ENCODE measurements at places on chromosomes 5 and 9. TPM values are rescaled to one million over a fixed set of nuclear protein-coding genes. Genes with fewer than 3 reads are reported as not detected.

GRCh38 chr5:44619875-44620610 lies 188.7 kb upstream of the MRPS30 start:
- no peak for DNase-seq
- H3K36me3 ChIP-seq, result no peaks in the 10 kb centered on the region
- no peaks in the 10 kb centered on the region for H3K4me1 ChIP-seq
- no peak overlapping the region for H3K27ac ChIP-seq
- no peaks in the 10 kb centered on the region for H3K27me3 ChIP-seq

Gene FAM221B
- total RNA-seq, result not detected

DNA sequence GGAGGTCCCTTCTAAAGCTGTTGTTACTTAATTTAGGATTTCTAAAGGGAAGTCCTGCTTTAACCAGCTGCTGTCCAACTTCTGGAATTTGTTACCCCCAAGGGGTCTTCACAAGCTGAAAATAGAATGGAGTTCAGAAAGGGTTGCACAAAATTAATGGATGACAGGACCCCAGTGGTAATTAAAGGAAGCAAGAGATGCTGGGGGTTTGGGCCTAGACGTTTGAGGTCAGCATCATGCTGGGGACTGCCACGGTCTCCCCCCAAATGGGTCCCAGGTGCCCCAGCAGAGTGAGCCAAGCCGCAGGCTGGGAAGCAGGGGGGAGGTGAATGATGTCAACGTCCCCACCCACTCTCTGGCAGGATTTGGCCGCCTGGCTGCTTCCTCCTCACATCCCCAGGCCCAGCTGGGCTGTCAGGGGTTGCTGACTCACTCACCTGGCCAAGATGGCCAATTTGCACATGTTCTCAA lies 97.5 kb upstream of the ARAP3 start:
- H3K4me3 ChIP-seq, result no peak overlapping the region
- 0 out of 2 replicates have a peak, but pooled peaks cover 4% of the 10 kb centered on the region for H3K36me3 ChIP-seq
- peak; percentile 42 for DNase-seq
- no peaks in the 10 kb centered on the region for H3K27me3 ChIP-seq
- H3K4me1 ChIP-seq, result peaks cover 1% of the 10 kb centered on the region

DNA sequence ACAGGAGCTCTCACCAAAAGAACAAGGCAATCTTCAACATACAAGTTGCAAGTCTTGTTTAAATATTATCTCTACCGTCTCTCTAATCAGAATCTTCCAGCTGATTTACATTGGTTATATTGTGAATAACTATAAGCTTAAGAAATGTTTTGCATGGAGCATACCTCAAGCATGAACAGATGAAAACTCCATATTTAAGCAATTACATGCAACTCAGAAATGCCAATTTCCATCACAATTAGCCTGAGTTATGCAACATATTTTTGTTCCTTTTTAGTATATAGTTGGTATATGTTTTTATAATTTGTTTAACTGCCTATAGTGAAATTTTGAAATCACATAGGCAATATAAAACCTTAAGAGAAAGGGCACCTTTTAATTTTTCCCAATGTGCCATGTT lies 142.5 kb downstream of the DENND1A start:
- H3K27me3 ChIP-seq, result 0 out of 2 replicates have a peak, but pooled peaks cover 2% of the 10 kb centered on the region
- no peak for DNase-seq
- no peaks in the 10 kb centered on the region for H3K4me1 ChIP-seq
- H3K4me3 ChIP-seq, result no peak overlapping the region

DNA sequence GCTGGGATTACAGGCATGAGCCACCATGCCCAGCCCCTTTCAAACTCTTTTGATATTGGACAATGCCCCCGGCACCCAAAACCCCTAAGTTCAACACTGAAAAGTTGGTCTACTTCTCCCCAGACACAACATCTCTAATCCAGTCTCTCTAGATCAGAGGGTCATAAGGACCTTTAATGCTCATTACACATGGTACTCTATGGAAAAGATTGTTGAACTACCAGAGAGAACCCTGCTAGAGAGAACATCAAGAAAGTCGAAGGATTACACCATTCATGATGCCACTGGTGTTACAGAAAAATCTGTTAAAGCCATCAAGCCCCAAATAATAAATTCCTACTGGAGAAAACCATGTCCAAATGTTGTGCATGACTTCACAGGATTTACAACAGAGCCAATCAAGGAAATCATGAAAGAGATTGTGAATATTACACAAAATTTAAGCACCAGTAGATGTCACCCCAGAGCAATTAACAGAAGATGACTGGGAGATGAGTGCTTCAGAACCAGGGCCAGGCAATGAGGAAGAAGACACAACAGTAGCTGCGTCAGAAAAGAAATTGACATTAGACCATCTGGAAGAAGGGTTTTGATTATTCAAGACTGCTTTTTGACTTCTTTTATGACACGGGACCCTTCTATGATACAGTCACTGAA lies 28.3 kb upstream of the NIPAL4 start:
- H3K36me3 ChIP-seq, result no peaks in the 10 kb centered on the region
- H3K4me3 ChIP-seq, result no peak overlapping the region
- no peaks in the 10 kb centered on the region for H3K4me1 ChIP-seq
- no peaks in the 10 kb centered on the region for H3K27me3 ChIP-seq
- DNase-seq, result no peak

DNA sequence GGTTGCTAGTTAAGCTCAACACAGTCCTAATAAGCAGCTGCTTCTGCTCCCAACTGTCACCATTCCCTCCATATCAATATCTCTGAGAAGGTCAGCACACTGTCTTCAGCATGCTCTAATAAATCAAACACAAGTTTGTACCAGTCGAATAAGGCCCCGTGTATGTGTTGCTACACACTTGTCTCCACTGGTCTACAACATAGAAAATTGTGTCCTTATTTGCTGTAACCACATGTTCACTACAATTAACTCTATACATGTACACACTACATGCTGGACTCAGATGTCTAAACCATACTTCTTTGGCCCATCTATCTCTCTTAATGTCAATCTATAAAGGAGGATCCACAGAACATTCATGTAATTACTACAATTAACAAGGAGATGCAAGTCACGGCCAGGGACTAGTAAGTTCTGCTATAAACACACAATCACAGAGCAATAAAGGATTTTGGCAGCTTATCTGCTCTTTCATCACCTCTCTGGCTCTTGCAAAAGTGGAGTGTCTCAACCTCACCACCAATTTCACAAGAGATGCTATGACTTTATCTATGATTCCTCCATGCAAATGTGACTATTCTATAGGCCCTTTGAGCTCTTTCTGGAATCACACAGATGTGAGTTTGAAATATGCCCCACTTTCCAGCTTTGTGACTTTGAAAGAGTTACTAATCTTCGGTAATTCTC lies 143.9 kb downstream of the SEMA5A start:
- no peak overlapping the region for H3K27ac ChIP-seq
- no peak for DNase-seq
- 0 out of 2 replicates have a peak, but pooled peaks cover 7% of the 10 kb centered on the region for H3K36me3 ChIP-seq
- no peaks in the 10 kb centered on the region for H3K27me3 ChIP-seq

Gene RASGRF2
- 11.3 TPM for total RNA-seq

Data from H9 (cell line).